Left lung (tissue), 14 donors: ENCODE measurements at places on chromosomes 3 and 15. TPM values are rescaled to one million over a fixed set of nuclear protein-coding genes. Genes with fewer than 3 reads are reported as not detected.

GRCh38 chr3:148751461-148751860, 53.8 kb downstream of the AGTR1 start:
- no peak for DNase-seq
- H3K27me3 ChIP-seq, result no peaks in the 10 kb centered on the region
- no peaks in the 10 kb centered on the region for H3K4me1 ChIP-seq
- H3K4me3 ChIP-seq, result no peak overlapping the region

The LRIG1 gene
- total RNA-seq, result 34.9 TPM

DNA sequence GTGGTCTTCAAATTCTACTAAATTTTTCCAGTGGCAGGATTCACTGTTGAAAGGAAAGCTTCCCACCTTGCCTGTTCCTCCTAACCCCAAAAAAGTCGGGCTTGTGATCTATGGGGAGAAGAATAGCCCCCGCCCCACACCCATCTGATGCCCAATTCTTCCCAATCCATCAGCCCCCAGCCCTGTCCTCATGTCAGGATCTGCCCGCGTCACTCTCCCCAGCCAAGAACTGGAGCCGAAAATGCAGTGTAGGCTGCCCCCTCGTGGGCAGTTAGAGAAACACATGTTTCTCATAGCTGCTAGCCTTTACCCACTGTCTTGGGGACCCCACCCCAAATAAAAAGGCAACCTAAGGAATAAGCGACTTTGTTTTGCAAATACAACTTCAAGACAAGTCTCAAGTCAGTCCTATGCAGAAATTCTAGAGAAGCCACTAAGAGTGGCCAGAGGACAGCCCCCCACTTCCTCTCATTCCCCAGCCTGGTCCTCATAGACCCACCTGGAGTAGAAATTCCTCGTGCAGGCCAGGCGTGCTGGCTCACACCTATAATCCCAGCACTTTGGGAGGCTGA, 13.0 kb upstream of the CSK start:
- no peak overlapping the region for H3K27ac ChIP-seq
- H3K4me1 ChIP-seq, result peaks cover 19% of the 10 kb centered on the region
- H3K27me3 ChIP-seq, result no peaks in the 10 kb centered on the region
- DNase-seq, result peak; percentile 42
- H3K4me3 ChIP-seq, result no peak overlapping the region

DNA sequence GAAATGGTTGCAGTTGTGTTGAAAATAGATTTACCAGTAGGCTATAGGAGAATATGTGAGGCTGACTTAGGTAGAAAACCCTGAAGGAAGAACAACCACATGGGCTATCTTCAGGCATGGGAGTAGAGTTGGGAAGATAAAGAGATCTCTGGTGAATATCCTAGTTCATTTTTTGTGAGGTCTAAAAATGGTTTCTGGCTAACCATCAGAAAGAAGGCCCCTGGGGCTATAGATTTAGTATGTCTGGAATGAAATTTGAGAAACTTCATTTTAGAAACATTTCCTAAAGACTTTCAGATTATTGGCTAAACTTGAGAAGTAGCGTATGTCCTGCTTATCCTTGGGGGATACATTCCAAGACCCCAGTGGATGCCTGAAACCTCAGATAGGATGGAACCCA, 148.2 kb downstream of the NAALADL2 start:
- H3K4me1 ChIP-seq, result no peaks in the 10 kb centered on the region
- no peak for DNase-seq
- no peaks in the 10 kb centered on the region for H3K36me3 ChIP-seq
- H3K4me3 ChIP-seq, result no peak overlapping the region

GRCh38 chr3:197485143-197485542, 70.6 kb downstream of the BDH1 start:
- H3K4me3 ChIP-seq, result no peak overlapping the region
- DNase-seq, result no peak
- H3K27me3 ChIP-seq, result no peaks in the 10 kb centered on the region
- H3K4me1 ChIP-seq, result no peaks in the 10 kb centered on the region
- H3K27ac ChIP-seq, result no peak overlapping the region

DNA sequence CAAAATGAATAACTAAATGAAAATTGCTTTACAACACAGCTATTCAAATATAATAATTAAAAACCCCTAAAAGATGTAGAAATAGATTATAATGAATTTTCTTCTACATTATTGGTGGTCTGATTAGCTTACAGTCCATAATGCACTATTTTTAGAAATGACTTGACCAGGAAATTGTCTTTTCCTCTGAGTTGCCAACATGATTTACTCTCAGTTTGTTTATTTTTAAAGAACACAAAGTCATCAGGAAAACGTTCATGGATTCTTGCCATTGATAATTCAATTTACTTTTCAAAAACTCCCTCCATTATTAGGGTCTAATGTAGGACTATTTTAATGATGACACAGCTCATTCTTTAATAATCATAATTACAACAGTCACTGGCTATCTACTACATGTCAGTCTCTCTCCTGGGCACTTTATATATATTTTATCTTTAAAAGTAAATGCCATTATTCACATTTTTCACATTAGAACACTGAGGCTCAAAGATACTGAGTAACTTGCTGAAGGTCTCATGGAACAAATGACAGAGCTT, 1.1 kb downstream of the TM4SF18 start:
- H3K4me1 ChIP-seq, result no peaks in the 10 kb centered on the region
- DNase-seq, result no peak
- H3K36me3 ChIP-seq, result no peaks in the 10 kb centered on the region
- peak overlapping the region; percentile 58 for H3K27ac ChIP-seq
- H3K27me3 ChIP-seq, result no peaks in the 10 kb centered on the region

The LSAMP gene
- total RNA-seq, result 26.3 TPM

GRCh38 chr3:124813541-124813940, 73.6 kb downstream of the ITGB5 start:
- peaks cover 5% of the 10 kb centered on the region for H3K36me3 ChIP-seq
- H3K27ac ChIP-seq, result peak overlapping the region; percentile 28
- H3K4me3 ChIP-seq, result no peak overlapping the region
- no peak for DNase-seq
- no peaks in the 10 kb centered on the region for H3K4me1 ChIP-seq

- DNase-seq, result no peak
- no peaks in the 10 kb centered on the region for H3K27me3 ChIP-seq
- peaks cover 21% of the 10 kb centered on the region for H3K4me1 ChIP-seq
Measured at GRCh38 chr3:141371882-141372281, 3.6 kb downstream of the ZBTB38 start.

The CADM2 gene
- total RNA-seq, result 0.87 TPM
